Epithelial cell of esophagus (primary cell): ENCODE measurements at places on chromosomes 5 and 9.
A peak's percentile ranks its signal among the peaks of the same experiment; 100 is the strongest.

- peak; percentile 66 for DNase-seq
These were observed 325.1 kb downstream of the GADD45G start for GRCh38 chr9:89929673-89930480.

DNA sequence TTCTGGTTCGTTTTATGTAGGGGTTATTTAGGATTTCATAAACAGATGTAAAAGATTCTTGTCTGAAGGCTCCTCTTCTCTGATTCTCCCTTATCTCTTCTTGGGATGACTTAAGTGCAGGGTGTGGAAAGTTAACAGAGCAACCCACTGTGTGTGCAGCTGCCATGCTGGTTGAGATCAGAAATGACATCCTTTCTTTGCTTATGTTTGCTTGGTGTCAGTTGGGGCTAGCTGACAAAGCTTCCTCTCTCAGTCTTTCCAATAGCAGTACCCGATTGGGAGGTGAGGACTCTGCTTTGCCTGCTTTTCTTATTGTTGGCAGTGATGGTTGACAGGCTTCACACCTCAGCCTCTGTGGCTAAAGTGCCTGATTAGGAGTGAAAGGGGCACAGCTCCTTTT, 26.5 kb downstream of the OGN start:
- DNase-seq, result no peak

GRCh38 chr9:105541838-105542237, 16.1 kb upstream of the FKTN start:
- no peak for DNase-seq

DNA sequence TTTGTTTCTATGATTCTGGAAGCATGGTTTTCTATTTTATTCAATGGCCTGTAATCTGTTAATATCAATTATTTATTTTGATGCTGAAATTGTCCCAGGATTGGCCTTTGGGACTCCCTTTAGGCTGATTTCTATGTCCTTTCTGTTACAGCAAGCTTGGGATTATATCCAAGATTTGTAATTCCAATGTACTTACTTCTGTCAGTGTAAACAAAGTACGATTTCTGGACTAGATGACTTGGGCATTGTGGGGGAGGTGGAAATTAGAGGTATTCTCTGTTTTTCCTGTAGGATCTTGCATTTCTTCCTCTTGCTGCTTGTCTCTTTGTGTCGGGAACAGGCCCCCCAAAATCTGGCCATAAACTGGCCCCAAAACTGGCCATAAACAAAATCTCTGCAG, 3.7 kb downstream of the PCDHGA12 start:
- no peak for DNase-seq

GRCh38 chr9:107989099-107989498, 499.5 kb upstream of the KLF4 start:
- no peak for DNase-seq

DNA sequence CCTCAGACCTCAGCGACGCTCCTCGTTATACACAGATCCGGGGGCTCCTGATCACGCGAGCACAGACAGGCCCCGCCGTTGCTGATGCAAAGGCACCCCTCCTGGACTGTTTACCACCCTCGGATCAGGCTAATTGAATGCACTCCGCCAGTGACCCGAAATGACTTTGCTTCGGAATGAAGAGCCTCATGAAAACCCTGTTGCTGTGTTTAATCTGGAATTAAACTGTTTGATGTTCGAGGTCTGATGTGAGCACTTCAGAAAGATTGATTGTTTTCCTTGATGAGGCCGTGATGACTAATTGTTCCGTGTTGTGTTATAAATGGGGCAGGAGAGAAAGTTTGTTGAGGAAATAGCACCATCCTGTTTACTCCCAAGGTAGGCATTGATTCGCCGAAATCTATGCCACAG, 190.5 kb upstream of the PPP1R26 start:
- no peak for DNase-seq

DNA sequence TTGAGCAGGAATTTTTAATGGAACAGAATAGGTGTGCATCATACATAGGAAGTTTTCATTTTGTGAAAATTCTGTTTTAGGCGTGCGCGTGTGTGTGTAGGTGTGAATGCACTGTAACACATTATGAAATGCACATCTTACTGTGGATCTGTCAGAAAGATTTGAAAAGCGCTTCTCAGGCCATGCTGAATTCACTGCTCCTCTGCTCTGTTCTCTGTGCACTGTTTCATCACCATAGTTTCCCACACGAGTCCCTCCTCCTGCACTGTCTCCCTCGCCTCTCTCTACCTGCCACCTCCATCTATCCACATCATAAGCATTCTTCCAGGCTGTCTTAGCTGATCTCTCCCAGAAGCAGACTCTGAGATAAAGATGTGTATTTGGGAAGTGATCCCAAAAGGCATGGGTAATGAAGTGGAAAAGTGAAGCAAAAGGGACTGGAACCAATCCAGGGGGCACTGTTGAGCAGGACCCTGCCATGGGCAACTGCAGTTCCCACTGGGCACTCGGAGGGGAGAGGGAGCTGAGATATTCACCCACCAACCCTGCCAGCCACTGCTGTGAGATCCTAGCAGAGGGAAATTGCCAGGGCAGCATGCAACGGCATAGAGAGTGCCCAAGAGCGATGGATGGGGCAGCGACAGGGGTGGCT, 65.9 kb downstream of the GABBR2 start:
- DNase-seq, result no peak

DNA sequence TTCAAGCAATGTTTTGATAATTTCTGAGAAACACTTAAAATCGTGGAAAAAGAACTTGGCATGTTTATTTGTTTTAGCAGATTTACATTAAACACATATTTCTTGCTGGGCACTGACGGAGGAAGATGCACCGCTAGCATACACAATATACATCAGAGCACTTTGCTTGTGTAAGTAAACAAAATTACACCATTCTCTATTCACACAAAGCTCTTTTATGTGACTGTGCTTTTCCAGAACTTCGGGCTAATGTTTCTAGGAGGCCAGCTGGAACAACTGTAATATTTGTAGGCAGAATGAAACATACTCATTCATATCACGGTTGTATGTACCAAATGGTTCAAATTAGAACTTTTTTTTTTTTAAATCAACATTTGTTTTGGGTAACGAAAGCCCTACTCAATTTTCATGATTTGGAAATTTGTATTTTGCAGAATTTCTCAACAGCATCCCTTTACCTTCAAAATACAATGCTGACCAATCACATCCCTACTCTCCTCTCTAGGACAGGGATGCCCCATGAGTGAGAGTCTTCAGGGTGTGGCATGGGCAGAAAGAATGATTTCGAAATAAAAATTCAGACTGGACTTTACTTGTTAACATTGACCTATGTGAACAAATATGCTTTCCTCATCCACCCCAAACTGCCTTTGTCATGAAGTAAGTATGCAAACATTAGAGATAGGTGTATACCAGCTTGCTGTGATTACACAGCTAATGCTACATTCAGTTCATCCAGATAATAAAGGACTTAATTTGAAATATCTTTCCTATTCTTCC, 425.1 kb downstream of the BNC2 start:
- DNase-seq, result peak; percentile 89

GRCh38 chr5:20032896-20033295, 44.9 kb upstream of the CDH18 start:
- peak; percentile 6 for DNase-seq

DNA sequence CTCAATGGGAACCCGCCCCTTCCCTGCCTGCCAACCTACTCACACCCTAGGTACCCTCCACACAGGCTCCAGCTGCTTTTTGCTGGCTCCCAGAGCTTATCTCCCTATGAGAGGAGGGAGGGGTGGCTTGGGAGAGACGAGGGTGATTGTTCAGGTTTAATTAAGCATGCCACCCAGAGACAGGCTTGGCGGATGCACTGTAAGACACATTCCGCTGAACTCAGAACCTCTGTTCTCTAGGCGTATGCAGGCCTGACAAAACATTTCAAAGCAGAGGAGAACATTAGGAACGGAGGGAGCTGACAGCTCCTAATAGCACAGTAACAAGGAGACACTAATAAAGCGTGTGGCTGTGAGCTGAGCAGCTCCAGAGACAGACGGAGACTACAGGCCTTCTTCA, 80.1 kb downstream of the TRIM32 start:
- no peak for DNase-seq

DNA sequence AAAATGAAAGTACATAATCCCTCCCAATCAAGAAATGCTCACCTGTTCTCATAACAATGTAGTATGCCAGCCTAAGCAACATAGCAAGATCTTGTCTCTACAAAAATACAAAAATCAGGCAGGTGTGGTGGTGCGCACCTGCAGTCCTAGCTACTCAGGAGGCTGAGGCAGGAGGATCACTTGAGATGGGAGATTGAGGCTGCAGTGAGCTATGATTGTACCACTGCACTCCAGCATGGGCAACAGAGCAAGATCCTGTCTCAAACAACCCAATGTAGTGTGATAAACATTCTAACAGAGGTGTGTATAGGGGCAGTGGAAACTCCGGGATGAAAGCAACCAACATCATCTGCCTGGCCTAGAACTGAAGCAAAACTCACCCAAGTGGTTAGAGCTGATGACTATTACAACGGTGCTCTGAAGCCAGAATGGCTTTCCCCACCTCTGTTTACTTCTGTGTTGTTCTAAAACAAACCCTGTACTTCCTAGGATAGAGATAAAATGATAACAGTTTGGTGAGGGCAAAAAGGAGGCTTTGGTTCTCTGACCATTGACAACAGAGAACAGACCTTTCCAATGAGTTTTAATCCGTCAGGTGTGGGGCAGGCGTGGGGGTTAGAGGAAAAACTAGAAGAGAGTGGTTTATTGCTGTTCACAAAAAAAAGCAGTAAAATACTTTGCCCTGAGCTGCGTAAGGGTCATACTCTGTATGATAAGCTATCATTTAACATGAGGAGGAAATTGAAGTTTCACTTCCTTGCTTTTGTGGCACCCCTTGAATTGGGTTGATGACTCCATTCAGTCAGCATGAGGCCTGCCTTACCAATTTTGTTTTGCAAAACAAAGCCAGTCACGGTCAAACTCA, 18.9 kb downstream of the WNT8A start:
- no peak for DNase-seq

DNA sequence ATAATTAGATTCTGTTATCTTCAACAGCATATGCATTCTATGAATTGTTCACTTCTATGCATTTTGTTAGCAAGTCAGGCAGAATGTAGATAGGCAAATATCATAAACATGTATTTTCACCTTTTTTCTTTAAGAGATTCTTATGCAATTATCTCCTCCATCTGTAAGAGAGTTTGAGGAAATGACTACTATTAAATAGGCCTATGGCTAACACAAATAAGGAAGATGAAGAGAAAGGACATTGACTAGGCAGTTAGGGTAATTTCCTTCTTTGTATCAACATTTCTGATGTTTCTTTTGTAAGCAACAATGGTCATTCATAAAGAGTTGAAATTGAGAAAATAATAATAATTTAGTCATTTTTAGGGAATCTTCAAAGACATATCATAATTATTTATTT, 145.2 kb upstream of the CDH12 start:
- no peak for DNase-seq

- no peak for DNase-seq
These were observed 146.6 kb downstream of the RAPGEF6 start for GRCh38 chr5:131488463-131488862.

DNA sequence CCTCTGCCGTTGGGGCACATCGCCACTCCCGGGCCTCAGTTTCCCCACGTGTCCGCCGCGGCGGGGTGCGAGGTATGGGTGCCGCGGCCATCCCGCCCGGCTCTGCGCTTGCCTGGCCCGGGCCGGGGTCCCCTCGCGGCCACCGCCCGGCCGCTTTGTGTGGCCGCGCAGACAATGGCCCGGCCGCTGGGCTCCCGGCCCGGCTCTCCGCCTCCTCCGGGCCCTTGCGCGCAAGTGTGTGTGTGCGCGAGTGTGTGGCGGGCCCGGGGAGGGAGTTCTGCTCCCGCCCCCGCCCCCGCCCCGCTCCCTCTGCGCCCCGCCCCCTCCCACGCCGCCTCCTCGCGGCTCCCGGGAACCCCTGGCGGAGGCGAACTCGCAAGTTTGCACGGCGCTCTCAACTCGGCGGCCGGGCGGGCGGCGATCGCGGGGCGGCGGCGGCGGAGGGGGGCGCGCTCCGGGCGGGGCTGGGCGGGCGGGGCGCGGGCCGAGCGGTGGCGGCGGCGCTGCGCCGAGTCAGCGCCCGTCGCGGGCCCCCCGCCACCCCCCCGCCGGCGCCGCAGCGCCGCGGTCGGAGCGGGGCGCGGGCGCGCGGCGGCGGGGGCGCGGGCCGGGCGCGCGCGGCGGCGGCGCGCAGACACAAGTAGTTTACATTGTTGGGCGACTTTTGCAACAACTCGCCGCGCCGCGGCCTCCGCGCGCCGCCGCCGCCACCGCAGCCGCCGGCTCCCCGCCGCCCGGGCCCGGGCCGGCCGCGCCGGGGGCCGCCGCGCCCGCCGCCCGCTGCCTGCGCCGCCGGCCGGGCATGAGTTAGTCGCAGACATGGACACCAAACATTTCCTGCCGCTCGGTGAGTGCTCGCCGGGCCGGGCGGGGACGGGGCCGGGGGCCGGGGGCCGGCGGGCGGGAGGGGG, at the start of gene RXRA:
Gene RXRA, plus strand, starts transcription at position 643 of the 911 bp plus-strand sequence. Its CDS starts 177 bp downstream, at position 820.
- peak; percentile 88 for DNase-seq

DNA sequence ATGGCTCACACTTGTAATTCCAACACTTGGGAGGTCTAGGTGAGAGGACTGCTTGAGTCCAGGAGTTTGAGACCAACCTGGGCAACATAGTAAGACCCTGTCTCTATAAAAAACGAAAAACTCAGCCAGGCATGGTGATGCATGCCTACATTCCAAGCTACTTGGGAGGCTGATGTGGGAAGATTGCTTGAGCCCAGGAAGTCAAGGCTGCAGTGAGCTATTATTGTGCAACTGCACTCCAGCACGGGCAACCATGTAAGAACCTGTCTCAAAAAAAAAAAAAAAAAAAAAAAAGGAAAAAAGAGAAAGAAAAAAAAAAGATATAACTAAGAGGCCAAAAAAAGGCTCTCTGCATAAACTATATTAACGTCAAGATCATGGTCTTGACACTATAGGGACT, 27.3 kb downstream of the GIN1 start:
- DNase-seq, result peak; percentile 17

GRCh38 chr5:102138243-102138653, 157.8 kb downstream of the SLCO4C1 start:
- DNase-seq, result no peak

GRCh38 chr5:168128557-168128956, 162.9 kb upstream of the WWC1 start:
- no peak for DNase-seq

GRCh38 chr9:14863402-14863801, 46.8 kb downstream of the FREM1 start:
- DNase-seq, result no peak

- DNase-seq, result no peak
These were observed 269.9 kb upstream of the MSX2 start for GRCh38 chr5:174454464-174454863.

GRCh38 chr5:110105692-110106091, 416.0 kb downstream of the MAN2A1 start:
- peak; percentile 50 for DNase-seq

DNA sequence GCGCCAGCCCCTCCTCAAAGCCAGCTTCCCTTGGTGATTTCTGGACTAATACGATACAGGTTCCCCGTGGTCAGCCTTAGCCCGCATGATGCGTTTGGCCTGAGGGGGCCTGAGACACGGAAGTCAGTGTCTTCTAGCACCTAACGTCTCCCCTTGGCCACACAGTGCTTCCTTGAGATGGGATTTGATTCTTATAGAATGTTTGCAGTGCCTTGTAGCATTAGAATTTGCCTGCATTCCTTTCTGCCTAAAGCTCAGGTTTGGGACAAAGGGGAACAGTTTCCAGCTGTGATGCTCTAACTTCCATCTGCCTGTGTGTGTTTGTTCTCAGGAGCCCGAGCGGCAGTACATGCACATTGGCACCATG, 34.4 kb downstream of the CFAP90 start:
- no peak for DNase-seq

- no peak for DNase-seq
These were observed 545 bp downstream of the HMGCS1 start for GRCh38 chr5:43312699-43313034.
